Thymus (tissue), 14 donors: ENCODE measurements at places on chromosomes 2 and 18.

- DNase-seq, result no peak
Observed at GRCh38 chr2:196404276-196404675, 232.9 kb upstream of the STK17B start.

- no peak for DNase-seq
Observed at GRCh38 chr2:4486971-4487370, 783.6 kb downstream of the DCDC2C start.

DNA sequence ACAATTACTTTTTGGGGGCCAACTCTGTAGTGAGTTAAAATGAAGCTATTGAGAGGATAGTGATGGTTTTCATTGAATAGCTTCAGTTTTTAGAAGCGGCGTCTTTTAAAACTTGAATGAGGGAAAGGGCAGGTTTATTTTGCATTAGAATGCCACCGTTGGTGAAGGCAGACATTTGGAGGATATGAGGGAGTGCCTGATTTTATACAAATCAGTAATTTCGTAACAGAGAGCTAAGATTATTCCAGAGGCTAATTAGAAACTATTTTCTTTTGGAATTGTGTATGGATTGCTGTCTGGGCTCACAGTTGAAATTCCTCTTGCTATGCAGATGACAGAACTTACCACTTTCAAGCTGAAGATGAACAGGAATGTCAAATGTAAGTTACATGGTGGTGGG is 67.6 kb downstream of the ITGB1BP1 start:
- DNase-seq, result no peak

- DNase-seq, result no peak
Observed at GRCh38 chr2:238346544-238346943, 26.2 kb downstream of the TRAF3IP1 start.

DNA sequence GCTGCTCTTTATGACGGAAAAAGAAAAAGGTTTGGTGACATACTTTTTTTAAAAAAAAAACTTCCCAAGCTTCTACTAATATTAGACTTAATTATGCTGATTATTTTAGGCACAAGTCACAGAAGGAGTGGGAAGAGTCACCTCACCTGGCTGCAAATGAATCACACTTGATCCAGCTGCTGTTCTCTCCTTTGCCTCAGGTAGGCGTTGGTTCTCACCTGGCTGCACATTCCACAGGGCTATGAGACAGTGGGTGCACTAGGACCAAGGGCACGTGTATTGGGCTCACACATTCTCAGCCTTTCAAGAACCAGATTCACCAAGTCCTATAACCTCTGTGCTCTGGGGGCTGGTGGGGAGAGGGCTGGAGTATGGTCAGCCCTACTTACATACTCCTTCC is 93.3 kb downstream of the TGFA start:
- DNase-seq, result no peak

DNA sequence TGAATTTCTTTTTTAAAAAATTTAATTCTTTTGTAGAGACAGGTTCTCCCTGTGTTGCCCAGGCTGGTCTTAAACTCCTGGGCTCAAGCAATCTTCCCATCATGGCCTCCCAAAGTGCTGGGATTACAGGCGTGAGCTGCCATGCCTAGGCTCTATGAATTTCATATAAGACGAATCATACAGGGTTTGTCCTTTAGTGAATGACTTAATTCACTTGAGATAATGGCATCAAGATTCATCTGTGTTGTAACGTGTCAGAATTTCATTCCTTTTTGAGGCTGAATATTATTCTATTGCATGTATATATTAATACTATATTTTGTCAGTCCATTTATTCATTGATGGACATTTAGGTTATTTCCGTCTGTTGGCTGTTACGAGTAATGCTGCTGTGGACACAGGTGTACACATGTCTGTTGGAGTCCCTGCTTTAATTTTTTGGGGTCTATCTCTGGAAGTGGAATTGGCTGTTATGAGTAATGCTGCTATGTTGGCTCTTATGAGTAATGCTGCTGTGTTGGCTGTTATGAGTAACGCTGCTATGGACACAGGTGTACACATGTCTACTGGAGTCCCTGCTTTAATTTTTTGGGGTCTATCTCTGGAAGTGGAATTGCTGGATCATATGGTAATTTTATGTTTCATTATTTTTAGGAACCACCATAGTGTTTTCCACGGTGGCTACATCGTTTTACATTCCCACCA is 210.6 kb downstream of the CAMKMT start:
- DNase-seq, result no peak

DNA sequence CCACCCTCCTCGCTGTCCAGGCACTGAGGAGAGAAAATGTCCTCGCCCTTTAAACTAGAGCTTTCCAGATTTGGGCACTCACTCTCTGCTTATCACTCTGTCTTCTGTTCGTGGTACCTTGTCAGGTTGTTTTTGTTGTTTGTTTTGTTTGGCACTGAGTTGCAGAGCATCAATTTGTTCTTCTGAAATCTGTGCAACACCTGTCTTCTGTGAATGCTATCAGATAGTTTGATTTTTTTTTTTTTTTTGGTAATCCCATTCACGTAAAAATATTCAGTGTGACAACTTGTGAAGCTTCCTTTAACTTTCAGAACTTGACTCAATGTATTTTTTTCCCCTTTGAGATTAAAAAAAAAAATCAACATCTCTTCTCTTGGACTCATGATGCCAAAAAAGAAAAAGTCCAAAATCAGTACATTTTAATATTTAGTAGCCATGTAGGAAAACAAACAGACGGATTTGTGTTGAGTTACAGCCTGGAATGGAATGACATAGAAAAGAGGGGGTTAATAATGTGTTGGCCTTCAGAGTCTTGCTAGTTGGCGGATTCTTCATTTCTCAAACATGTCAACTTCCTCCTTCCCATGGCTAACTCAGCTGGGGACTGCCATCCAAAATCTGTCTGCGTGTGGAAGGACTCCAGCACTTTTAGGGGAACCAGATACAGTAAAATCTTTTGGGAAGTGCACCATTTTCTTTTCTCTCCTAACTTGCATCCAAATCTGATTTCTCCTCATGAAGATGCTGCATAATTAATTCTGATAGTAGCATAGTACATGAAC is 1.6 kb downstream of the TMEM178A start:
- DNase-seq, result no peak

GRCh38 chr2:31192851-31193392 is 24.4 kb downstream of the CAPN14 start:
- no peak for DNase-seq

DNA sequence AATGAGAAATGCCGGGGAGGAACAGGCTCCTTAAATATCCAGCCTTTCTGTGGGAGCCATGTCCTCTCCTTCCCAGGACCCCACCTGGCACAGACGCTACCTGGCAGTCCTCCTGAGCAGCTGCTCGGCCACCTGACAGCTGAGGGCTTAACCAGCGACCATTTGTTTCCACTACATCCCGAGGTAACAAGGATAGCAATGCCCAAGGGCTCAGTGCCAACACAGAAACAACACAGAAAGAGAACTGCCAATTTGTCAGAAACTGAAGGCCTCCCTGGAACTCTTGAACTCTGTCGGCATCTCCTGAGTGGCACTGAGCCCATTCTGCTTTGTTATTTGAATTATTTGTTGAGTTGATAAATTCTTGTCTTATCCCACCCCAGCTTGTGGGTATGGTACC is 122.2 kb upstream of the ARHGAP28 start:
- DNase-seq, result no peak

DNA sequence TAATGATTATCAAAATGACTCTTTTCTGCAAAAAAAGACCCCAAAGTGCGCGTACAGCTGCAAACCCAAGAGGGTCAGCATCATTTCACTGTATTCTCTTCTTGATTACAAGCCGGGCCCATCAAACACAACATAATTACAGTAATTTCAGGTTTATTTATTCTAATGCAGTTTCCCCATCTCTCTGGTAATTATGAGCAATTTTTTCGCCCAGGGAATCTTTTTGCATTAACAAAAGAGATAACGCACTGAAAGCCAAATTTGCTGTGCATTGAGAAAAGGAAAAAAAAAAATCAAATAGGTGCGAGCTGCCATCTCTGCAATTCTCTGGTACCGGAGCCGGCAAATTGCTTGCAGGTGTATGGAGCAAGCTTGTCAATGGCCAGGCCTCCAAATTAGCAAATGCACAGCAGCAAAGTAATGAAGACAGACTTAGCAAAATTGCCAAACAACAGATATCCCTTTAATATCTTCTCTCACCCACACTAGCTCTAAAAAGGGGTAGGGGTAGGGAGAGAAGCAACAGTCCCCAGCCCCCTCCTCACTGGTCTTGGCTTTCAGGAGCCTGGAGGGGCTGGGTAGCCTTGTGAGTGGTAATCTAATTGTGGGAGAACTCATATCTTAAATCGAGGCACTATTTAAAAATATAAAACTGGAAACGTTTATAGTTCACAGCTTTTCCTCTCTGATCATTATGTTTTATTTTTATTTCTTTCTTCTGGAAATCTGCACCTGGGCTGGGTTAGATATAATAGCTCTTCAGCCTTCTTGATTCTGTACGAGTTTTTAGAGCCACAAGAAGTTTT is 6.7 kb downstream of the DLX1 start:
- DNase-seq, result no peak

GRCh38 chr2:227205701-227206100 is 41.3 kb downstream of the COL4A3 start:
- DNase-seq, result no peak

DNA sequence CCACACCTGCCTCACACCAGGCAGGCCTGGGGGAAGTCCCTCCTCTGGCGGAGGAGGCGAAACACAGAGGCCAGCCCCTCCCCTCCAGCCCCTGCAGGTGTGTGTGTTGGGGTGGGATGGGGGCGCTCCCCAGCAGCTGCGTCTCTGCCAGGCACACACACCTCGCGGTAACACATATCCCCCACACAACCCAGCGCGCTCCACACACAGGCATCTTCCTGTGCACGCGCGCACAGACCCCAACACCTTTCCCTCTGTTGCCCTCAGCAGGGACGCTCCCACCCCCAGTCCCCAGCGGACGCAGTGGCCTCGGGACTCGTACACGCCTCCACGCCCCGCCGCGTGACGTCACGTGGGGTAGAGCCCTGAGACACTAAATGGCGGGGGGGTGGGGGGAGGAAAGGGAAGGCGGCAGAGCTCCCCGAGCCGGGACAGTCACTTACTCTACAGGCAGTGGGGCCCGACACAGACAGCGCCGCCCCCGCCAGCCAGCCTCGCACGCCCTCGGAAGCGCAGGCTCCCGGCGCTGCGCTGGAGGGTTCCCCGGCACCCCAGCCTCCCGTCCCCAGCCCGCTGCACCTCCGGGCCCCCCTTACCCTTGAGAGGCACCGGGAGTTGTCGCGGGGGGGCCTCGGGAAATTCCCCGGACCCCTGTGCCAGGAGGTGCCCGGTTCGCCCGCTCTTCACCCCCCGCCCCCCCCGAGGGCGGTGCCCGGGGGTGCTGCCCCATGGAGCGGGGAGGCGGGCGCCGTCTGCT is at the start of gene WNT10A:
Gene WNT10A (plus strand): TSS at position 751 of the 757 bp plus-strand sequence. CDS start 144 bp downstream, outside the sequence.
- peak; percentile 58 for DNase-seq

GRCh38 chr2:128748336-128748735 is 429.7 kb upstream of the HS6ST1 start:
- DNase-seq, result no peak

- DNase-seq, result no peak
Observed at GRCh38 chr18:44453505-44453904, 227.2 kb upstream of the SETBP1 start.

DNA sequence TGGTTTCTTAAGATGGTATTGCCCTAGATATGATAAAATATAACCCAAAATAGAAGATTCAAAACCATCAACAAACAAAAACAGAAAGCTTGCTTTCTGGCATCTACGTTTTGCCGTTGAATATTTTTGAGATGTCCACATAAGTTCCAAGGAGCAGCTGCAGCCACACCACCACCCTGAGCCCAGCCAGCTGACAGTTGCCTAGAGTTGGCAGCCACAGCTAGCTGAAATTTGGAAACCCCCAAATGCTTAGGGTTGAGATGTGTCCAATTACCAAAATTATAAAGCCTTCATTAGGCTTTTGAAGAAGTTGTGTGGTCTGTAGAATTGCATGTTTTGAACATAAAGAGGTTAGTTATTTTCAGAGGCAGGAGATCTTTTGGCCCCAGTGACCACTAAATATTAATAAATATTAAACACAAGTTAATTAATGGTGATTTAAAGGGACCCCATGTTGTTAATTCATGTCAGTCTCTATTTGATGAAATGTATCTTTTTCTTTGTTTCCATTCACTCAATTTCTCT is 118.1 kb upstream of the DTNA start:
- DNase-seq, result no peak

- DNase-seq, result no peak
Observed at GRCh38 chr2:204170411-204170810, 233.8 kb downstream of the ICOS start.

DNA sequence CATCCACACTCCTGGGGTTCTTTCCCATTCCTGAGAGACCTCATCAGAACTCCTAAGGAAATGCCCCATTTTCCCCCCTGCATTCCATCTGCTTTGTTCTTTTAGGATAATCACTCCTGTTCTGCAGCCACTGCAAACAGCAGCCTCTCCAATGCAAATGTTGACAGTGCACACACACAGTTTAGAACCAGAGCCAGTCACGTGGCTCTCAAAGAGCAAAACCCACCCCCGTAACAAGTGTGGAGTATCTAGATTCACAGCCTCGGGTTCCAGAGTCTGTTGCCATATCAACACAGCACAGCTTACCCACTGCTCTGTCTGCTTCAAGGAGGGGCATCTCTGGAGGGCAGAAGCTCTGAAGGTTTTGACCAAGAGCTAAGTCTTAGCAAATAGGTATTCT is 180.0 kb downstream of the NAPG start:
- DNase-seq, result no peak

GRCh38 chr18:43620936-43621335 is 343.6 kb upstream of the SYT4 start:
- DNase-seq, result peak; percentile 28

DNA sequence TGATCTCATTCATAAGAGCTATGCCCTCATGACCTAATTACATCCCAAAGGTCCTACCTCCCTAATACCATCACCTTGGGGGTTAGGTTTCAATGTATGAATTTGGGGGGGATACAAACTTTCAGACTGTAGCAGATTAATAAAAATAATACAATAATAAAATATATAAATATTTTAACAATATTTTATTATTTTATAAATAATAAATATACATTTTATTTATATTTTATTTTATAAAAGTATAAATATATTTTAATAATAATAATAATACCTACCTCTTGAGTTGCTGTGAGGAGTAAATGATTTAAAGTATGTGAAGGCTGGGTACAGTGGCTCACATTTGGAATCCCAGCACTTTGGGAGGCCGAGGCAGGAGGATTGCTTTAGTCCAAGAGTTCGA is 8.1 kb upstream of the SLC16A14 start:
- DNase-seq, result no peak

GRCh38 chr2:239022437-239023260 is 174.8 kb downstream of the TWIST2 start:
- DNase-seq, result no peak

- DNase-seq, result no peak
Observed at GRCh38 chr2:119495948-119496347, 28.3 kb downstream of the SCTR start.
